T-helper 1 cell (primary cell): ENCODE measurements at places on chromosomes 4 and X.

DNA sequence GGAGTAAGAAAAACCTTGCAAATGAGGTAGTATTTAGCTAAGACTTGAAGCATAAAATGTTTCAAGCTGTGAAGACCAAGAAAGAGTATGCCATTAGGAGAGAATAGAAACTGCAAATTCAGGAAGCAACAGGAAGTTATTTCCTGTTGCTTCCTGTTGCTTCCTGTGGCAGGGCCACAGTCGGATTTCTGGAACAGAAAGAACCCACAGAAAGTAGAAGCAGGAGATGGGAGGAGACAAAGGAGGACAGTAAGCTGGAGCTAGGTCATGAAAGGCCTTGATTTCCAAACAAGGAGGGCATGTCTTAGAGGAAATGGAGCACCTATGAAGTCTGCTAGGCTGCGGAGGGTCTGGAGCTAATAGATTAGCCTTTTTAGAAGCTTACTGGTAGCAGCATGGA, 17.2 kb downstream of the ASB11 start:
- DNase-seq = no peak

DNA sequence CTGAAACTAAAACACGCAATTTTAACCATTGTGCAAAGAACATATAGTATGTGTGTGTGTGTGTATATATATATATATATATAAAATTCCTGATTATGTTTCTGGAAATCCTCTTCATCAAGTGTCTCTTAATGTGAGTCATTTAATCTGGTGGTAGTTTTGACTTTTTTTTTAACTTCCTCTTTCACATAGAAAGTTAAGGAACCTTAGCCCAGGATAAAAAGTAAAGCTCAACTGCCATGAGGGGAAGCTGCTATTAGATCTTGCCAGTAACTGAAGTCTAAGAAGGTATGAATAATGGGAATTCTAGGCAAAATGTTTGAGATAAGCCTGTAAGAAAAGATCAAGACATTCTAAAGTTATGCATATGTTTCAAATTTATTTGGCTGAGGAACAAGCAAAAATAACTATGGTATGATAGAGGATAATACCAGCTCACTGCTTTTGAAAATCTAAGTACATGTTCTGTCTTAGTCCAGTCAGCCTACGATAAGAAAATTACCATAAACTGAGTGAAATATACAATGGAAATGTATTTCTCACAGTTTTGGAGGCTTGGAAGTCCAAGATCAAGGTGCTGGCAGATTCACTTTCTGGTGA, 757.0 kb downstream of the TRAM1L1 start:
- DNase-seq = no peak

GRCh38 chrX:24996096-24996709, 19.6 kb downstream of the ARX start:
- DNase-seq = no peak

- no peak for DNase-seq
Observed at GRCh38 chrX:117995378-117995777, 121.2 kb downstream of the KLHL13 start.

DNA sequence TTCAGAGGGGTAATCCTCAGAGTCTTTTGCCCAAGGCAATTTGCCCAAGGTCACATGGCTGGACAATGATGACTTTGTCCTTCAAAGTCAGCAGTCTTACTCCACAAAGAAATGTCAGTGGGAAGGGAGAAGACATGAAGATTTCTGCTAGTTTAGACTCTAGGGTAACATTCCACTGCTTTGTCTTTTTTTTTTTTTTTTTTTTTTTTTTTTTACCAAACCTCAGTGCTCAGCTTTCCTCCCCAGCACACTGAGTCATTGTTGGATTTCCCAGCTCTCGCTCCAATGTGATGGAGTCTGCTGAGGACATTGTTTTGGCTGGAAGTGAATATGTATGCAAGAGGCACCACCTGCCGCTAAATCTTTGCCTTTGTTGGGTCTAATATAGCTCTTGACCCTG, 7.2 kb upstream of the C1QTNF7 start:
- no peak for DNase-seq

DNA sequence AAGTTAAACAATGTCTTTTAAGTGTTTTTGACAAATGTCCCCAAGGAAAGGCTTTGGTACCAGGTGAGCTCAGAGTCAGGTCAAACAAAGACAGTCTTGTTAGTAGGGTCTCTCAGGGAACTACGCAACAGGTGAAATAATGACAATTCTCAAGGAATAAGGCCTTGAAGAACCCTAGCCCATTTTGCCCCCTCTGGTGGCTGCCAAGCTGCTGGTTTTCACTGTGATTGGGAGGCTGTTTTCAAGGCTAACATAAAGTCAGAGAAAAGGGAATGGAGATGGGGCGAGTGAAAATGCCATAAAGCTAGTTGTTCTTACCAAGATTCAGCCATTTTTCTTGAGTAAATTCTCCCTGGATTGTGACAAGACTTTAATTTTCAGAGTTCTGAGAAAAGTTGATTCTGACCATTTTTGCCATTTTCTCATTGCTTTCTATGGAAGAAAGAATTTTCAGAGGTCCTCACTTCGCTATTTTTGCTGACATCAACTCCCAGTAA, 58.7 kb downstream of the RWDD4 start:
- no peak for DNase-seq

- DNase-seq = no peak
Observed at GRCh38 chr4:17232566-17233253, 279.2 kb downstream of the QDPR start.

DNA sequence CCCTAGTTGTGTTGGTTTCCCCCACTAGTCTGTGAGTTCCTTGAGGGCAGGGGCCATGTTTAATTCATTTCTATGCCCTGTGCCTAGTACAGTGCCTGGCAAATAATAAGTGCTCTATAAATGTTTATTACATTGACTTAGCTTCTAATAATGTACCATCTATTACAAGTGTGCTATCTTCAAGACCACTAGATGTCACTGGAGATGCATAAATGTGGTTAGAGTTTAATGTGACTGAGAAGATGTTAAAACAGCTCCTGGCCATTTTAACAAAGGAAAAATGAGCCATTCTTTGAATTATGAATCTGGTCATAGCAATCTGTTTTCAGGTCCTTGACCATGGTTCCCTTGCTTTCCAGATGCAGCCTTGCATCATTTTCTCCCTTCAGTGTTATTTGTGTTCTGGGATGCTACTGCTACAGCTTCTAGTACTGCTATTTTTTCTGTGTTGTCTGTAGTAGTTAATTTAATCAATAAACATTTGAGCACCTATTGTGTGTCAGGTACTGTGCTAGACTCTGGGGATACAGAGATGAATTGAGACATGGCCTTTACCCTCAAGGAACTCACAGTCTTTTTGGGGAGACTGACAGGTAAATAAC, 43.2 kb downstream of the SLC9A6 start:
- DNase-seq = no peak

- DNase-seq = no peak
Observed at GRCh38 chr4:79042079-79042674, 102.9 kb upstream of the PAQR3 start.

DNA sequence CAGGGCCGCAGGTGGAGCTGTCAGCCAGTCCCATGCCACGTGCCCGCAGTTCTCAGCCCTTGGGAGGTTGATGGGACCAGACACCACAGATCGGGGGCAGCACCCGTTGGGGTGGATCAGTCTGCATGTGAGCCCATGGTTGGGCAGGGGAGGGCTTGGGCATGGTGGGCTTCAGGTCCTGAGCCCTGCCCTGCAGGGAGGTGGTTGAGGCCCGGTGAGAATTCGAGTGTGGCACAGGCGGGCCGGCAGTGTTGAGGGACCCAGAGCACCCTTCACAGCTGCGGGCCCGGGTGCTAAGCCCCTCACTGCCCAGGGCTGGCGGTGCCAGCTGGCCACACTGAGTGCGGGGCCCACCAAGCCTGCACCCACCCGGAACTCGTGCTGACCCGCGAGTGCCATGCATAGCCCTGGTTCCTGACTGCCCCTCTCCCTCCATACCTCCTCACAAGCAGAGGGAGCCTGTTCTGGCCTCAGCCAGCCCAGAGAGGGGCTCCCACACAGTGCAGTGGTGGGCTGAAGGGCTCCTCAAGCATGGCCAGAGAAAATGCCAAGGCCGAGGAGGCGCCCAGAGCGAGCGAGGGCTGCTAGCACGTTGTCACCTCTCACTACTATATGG, 696.1 kb downstream of the TGIF2LX start:
- no peak for DNase-seq

GRCh38 chrX:1242891-1243402, 25.7 kb upstream of the CSF2RA start:
- DNase-seq = peak; percentile 8

GRCh38 chrX:43595931-43596330, 60.2 kb upstream of the MAOA start:
- DNase-seq = no peak

DNA sequence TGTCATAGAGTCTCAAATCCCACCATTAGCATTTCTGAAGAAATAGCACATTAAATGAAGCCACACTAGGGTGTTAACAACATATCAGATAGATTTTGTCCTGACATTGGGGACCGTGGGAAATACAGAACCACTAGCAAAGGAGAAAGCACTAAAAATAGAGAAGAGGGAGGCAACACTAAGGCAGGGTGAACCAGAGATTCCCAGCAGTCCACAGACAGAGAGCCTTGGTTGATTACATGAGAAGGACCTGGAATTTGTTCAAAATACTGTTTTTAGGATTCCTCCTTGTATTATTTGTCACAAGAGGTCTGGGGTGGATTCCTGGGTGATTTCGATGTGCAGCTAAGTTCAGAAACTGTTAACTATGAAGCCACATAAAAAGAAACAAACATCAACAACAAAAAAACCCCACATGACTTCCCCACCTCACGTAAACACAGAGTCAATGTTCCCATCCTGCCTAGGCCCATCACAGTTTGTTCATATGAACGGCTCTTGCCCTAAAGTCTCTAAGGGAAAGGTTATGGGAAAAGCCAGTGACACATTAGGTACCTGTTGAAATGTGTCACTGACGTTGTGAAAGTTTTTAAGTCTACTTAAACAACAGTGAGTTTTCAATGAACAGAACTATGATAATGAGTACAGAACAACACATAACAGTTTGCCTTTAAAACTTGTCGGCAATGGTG, 23.6 kb upstream of the GRSF1 start:
- no peak for DNase-seq

DNA sequence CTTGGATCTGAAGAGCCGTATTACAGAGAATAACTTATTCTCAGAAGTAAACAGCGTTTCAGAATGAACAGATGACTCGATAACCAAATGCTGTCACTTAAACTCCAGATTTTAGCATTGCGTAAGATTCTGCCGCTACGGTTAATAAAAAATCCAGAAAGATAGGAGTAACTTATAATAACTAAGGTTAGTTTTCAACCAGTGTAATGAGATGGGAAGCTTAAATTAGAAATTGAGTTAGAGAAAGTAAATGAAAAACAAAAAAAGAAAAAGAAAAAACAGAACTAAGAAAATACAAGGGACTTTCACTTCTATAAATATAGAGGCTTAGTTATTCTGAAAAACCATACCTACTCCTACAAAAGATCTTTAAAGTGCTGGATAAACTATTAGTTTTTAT, 13.1 kb upstream of the PARM1 start:
- no peak for DNase-seq

- no peak for DNase-seq
Observed at GRCh38 chr4:41512136-41512535, 25.8 kb upstream of the LIMCH1 start.

DNA sequence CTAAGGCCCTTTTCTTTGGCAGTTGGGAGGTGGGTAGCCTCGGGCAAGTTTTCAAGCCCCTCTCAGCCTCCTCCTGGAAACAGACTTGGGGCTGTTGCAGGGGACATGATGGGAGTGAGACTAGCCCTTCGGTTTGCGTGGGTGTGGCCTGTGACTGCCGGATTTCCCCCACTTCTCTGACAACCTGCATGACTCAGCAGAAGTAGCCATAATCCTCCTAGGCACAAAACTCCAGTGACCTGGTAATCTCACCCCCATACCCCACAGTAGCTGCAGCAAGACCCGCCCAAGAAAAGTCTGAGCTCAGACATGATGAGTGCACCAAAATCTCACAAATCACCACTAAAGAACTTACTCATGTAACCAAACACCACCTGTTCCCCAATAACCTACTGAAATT, 433.7 kb upstream of the AMOT start:
- DNase-seq = no peak

DNA sequence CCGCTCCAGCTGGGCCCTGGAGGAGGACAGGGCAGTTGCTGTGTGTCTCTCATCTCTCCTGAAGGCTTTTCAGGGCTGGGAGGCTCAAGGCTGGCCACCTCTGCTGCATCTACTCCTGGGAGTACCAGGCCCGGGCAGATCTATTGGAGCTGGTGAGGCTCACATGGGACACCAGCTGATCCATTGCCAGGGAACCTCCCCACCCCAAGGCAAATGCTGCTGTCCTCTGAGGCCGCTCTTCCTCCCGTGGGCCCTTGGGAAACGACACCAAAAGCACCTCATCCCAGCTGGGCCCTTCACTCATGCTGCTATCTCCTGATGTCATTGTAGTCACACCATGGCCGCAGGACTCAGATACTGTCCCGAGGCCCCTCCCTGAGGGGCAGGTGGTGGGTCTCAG, 3.6 kb downstream of the UBL4A start:
- DNase-seq = no peak

GRCh38 chr4:87006676-87007527, 72.1 kb downstream of the AFF1 start:
- DNase-seq = peak; percentile 84

DNA sequence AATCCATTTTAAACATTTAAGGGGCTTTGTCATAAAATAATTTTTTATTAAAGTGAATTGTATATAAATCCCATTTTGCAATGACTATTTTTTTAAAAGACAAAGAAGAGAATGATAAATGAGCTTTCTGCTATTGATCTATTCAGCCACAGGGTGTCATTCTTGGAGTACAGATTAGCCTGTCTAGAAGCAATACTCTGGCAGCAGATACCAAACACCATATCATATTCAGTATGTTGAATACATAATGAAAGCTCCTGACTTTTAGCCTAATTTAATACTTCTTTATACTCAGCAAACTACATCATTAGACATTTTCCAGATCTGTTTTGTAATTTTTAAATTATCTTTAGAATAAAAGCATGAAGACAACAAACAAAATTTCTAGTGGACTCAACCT, 496.3 kb downstream of the PDGFC start:
- DNase-seq = no peak

DNA sequence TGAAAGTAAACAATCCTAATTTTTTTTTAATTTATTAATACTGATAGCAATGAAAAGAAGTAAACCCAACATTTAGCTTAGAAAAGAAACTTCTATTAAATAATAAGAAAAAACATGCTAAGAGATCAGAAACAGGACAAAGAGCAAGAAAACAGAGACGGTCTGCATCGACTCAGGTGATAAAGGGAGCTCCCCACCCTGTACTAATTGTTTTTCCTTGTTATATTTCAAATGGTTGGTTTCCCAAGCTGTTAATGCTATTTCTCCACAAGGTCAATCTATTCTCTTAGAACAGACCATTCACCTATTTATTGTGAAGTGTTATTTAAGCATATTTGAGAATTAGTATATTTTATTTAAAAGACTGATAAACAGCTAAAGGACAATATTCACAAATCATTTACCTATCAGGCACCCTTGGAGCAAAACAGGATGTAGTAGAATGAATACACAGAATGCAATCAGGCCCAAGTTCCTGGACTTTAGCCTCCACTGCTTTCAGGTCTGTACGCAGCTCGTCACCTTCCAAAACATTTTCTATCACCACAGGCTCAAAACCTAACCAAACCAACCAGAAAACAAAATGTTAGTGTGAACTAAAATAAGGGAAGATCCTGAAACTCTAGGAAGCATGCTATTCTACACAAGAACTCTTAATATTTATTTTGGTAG, 5.5 kb downstream of the SEPSECS start:
- DNase-seq = no peak

GRCh38 chr4:137576446-137576845, 44.2 kb upstream of the PCDH18 start:
- DNase-seq = no peak
